ENCODE measurements at places on chromosomes 5 and 9.

DNA sequence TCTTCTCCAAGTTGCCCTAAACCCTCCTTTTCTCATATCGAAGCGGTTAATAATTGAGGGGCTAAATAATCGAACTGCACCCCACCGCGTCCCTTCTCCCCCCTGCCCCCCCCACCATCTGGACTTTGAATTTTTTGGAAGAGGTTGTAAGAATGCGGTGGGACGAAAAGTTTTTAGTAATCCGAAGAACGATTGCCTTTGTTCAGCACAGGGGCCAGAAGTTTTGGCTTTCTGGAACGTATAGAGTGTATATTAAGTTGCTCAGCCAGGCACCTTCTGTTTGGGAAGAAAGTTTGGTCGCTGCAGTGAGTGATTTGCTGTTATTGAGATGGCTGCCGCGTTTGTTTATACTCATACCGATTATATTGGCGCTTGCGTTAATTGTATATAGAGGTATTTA, 518 bp downstream of the ERBIN start:
- DNase-seq: no peak

DNA sequence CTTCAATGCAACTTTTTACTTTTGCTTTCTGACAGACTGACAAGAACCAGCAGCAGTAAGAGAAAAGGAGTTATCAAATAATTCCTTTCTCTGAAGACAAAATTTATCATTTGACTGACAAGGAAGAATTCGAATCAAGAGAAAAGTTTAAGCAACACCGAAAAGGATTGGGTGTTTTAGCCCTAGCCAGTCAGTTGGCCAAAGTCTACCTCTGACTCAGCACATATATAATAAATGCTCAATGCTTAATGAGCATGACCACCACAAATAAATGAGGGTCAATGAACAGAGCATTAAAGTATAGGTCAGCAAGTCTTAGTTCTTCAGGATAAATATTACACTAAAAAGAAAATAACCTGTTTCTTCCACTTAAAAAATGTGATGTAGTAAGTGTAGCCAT, 1603.5 kb upstream of the C9orf72 start:
- no peak for DNase-seq

GRCh38 chr5:312845-313244, 8.7 kb upstream of the AHRR start:
- DNase-seq: no peak

DNA sequence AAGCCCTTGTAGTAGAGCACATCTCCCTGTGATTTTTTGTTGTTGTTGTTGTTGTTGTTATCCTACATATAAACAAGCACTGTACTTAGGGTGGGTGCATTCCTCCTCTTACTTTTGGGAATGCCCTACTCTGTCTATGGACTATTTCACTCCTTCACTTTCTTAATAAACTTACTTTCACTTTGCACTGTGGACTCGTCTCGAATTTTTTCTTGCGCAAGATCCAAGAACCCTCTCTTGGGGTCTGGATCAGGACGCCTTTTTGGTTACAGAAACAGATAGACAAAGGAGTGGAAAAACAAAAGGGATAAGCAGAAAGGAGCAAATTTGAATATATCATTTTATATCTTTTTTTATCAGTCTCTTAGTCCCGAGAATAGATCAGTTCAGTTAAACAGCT, 14.4 kb upstream of the PAIP1 start:
- no peak for DNase-seq

GRCh38 chr9:71684566-71684965, 83.7 kb downstream of the CEMIP2 start:
- no peak for DNase-seq

DNA sequence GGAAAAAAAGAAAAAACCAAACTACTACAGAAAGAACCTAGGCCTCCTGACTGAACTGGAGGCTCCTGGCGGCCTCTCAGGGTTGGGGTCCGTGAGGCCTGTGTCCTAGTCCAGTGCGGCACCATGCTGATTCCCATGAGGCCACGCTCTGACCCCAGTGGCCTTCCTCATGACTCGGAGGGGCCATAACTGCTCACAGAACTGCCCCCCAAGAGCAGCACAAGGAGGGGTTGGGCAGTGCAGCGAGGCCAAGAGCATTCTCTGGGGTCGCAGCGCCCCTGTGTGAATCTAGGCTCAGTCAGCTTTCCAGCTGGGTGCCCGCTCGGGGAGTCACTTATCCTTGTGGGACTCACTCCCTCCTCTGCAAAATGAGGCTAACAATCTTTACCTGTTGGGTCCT, 79.3 kb upstream of the FBXW11 start:
- DNase-seq: no peak

DNA sequence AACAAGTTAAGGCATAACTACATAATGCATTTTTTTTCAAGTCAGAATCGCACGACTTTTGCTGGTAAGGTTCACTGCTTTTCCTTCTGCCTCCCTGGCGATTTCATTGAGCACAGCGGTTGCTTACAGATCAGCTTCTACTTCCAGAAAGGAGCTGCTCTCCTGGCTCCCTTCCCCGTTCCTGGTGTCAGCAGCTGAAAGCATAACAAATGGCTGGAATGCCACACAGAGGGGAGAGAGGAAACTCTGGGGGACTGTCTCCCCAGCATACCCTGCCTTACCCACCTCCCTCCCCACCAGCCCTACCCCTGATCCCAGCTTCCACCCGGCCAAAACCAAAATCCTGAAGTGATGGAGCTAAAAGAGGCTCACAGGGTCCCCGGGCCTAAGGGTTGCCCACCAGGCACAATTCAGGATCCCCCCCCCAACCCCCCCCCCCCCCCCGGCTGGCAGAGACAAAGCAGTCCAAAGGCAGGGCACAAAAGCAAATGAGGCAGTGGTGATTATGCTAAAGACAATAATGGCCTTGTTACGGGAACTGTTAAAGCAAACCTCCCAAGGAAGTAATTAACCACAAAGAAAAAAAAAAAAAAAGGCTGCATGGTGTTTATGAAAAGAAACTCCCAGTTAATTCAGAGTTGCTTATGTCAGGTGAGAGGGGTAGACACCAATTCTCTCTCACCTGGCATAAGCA, 126.1 kb upstream of the WWC1 start:
- DNase-seq: peak; percentile 17

DNA sequence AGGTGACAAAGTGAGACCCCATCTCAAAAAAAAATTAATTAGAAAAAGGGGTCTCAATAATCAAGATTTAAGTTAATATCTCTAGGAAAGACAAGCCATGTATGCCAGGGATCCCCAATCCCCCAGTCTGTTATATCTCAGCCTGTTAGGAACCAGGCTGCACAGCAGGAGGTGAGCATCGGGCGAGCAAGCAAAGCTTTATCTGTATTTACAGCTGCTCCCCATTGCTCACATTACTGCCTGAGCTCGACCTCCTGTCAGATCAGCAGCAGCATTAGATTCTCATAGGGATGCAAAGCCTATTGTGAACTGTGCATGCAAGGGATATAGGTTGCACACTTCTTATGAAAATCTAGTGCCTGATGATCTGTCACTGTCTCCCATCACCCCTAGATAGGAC, 116.8 kb downstream of the TARS1 start:
- no peak for DNase-seq

- no peak for DNase-seq
Observed at GRCh38 chr5:112472614-112473013, 53.5 kb upstream of the EPB41L4A start.

- DNase-seq: peak; percentile 11
Observed at GRCh38 chr9:116673375-116673774, 13.7 kb upstream of the TRIM32 start.

GRCh38 chr9:33813712-33814641, 3.0 kb upstream of the UBE2R2 start:
- DNase-seq: peak; percentile 53

- DNase-seq: no peak
Observed at GRCh38 chr9:19940811-19941535, 152.1 kb upstream of the SLC24A2 start.

DNA sequence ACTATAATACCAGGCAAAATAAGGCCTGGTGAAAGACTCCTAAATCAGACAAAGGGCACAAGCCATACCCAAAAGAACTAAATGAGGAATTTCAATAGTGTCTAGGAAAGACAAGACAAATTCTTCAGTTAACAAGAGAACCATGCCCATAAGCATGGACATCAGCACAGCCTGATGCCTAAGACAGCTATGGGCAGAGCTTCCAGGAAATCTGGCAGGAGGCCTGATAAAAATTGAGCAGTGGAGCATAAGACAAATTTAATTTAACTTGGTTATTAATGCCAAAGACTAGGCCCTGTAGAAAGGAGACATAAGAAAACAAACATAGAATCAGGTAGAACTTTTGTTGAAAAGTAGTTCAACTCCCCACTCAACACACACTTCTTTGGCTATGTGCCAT, 17.3 kb downstream of the KLHL3 start:
- no peak for DNase-seq

GRCh38 chr5:151054709-151055108, 26.1 kb downstream of the TNIP1 start:
- no peak for DNase-seq

DNA sequence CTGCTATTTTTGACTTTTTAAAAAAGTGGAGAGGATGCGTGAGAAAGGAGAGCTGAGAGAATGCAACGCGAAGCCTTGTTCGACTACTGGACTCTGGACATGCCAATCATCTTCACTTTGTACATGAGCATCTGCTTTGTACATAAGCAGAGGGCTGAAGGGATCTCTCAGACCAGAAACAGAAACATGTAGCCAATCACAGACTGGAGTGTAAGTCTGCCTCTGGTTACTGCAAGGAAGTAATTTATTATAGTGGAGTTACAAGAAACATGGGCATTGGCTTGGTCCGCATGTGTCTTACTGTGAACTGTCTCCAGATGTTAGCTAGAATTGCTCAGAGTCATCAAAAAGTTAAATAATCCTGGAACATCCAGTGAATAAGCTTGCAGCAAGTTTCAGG, 190.0 kb upstream of the GRAMD2B start:
- DNase-seq: peak; percentile 13

- DNase-seq: peak; percentile 67
Observed at GRCh38 chr5:121668635-121669034, 183.0 kb upstream of the FTMT start.

DNA sequence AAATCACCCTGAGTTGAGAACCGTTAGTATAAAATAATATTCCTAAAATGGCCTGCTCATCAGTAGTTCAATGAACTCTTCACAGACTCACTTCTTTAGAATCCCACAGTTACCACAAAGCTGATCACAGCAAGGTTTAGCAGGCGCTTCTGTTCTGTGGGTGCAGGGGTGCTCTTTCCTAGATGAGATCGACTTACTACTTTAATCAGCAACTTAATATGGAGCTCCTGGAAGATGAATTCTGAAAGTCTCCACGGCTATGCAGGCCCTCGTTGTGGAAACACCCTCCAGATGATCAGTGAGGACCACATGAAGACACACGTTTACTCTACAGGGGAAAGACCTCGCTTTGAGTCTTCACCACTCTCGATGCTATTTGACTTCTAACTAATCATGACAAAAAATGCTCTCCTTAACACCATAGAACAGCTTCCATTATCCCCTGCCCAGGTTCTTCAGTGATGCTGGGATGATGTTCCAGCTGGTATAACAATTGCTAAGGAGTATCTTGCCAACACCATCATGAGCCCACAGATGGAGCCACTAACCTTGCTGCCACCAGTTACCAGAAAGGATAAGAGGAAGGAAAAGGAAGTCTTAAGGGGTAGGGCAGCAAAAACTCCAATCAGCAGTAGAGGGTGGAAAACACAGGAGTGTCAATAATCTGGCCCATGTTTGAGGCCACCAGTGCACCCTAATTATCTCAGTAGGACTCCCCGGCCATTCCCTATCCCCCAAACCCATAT, 17.9 kb upstream of the GPX8 start:
- no peak for DNase-seq

GRCh38 chr5:172658961-172659501, 18.0 kb downstream of the NEURL1B start:
- no peak for DNase-seq

DNA sequence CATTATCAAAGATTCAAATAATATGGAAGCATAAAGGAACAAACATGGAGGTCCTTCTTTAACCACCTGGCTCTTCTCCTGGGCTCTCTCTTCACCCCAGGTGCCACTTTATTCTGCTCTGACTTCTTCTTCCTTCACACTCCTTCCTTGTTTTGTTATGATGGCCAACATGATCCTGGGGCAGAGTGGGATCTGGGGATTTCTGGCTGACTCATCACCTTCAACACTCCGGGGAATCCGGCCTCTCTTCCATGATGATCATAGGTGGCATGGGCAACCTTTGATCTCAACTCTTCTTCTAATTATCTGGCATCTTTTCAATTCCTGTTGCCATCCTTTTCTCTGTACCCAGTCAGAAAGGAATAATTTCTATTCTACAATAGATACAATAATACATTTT, 62.1 kb upstream of the TRPC7 start:
- DNase-seq: no peak

DNA sequence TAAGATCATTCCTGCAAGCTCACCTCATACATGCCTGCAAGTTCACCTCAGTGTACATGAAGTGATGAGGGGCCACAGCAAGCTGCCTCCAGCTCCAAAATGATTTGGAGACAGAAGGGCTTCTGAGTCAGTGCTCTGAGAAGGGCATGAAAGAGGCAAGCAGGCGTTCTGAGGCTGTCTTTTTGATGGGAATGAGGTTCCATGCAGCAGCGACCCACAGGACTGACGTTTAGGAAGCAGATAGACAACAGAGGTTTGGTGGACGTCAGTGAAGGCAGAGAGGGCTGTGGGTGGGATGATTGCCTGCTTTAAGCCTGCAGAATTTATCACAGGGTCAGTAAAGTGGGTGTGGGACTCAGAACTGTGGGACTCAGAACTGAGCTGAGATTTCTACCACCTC, 8.9 kb upstream of the SMIM32 start:
- DNase-seq: no peak

DNA sequence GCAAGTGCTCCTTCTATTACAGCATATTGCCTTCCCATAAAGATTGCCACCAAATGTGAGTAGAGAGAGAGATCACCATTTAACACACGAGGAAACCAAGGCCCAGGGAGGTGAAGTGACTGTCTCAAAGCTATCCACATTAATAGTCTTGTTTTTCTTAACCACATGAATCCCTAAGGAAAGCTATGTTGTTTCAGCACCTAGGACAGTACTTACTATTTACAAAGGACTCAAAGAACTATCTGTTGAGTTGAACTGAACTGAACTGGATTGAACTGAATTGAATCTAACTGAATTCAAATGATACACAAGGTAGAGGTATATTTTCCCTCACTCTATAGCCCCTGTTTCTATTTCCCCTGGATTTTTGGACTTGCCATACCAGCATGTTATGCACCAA, 430.4 kb downstream of the CAAP1 start:
- DNase-seq: no peak
